ENCODE measurements at places on chromosomes 3 and 15.

GRCh38 chr3:120145542-120146285, 51.5 kb upstream of the GSK3B start:
- no peak for DNase-seq

- no peak for DNase-seq
Measured at GRCh38 chr15:42825599-42825998, 88.7 kb upstream of the CDAN1 start.

DNA sequence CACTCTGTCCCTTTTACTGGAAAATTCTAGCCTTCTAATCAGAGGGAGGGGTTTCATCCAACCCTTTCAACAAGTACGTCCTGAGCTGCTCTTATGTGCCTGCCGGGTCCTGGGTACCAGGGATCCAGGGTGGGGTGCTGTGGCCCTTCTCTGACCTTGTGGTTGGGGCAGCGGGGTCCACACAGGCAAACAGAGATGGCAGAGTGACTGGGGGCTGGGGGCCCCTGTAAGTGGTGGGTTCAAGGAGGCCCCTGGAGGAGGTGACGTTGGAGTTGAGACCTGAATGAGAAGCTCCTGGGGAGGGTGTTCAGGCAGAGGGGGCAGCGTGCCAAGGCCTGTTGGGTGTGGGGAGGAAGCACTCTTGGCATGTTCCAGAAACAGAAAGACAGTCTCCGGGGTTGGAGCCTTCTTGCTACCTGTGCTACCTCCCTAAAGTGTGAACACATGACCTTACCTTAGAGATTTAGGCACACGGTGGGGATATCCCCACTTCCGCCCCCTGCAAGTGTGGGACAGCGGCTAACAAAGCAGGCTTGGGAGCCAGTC, 78.1 kb downstream of the FBLN2 start:
- DNase-seq, result no peak

- DNase-seq, result no peak
Measured at GRCh38 chr3:143060906-143061305, 58.7 kb upstream of the CHST2 start.
